ENCODE measurements at places on chromosomes 11 and 22.

DNA sequence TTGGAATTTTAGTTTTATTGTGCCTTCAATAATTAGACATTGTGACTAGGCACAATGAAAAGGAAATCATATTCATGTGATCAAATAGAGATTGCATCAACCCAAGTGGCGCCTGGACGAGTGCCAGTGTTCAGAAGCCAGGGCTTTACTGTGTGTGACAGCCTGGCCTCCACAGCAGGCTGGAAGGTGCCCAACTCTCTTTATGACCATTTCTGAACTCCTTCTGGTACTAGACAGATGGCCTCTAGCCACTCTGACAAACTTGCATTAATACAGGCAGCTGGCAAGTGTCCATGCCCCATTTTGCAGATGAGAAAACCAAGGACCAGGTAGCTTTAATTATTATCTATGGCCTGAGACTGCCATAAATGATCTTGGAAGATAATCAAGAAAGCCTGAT lies 8.3 kb upstream of the POU2AF1 start:
- no peak for DNase-seq

GRCh38 chr11:122173587-122173986 lies 57.6 kb upstream of the BLID start:
- no peak for DNase-seq

GRCh38 chr11:6096417-6096816 lies 11.1 kb upstream of the OR56B4 start:
- DNase-seq: no peak

GRCh38 chr11:90911192-90911591 lies 688.3 kb upstream of the CHORDC1 start:
- no peak for DNase-seq

GRCh38 chr11:64764040-64764611 lies 4.4 kb upstream of the PYGM start:
- DNase-seq: no peak

- DNase-seq: peak; percentile 59
Measured at GRCh38 chr11:72227316-72228228, 3.0 kb downstream of the INPPL1 start.

DNA sequence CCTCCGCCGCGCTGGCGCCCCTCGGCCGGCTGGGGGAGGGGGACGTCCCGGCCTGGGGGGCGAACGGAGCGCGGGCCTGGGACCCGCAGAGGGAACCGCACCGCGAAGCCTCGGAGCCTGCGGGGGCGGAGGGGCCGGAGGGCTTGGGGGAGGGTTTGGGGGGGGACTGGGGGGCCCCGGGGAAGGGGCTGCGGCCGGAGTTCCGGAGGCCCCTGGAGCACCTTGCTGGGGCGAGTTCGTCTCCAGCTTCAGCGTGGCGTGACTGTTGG lies 261 bp upstream of the SCT start:
- DNase-seq: no peak

GRCh38 chr22:22553735-22554586 lies 5.1 kb downstream of the PRAME start:
- DNase-seq: no peak

DNA sequence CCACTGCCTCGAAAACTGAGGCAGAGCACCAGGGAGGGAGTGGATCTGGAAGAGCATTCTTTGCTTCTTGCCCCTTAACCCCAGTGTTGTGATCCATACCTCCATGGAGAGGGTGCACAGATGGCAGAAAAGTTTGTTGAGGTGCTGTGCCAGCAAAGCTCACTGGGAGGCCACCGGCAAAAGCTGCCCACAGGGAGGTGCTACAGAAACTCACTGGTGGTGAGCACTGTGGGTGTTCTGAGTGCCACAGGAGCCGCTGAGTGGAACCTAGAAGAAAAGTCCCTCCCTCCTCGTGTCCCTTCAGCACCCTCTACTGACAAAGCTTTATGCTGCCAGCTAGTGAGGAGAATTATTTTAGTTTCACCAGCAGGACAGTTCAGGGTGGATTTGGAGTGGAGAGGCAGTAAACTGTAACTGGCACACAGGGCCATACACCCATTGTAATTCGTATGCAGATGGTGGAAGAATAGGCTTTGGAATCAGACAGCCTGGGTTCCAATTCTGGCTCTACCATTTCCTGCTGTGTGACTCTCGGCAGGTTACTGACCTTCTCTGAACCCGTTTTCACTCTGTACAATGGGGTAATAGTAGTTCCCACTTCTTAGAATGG lies 84.6 kb downstream of the SWAP70 start:
- peak; percentile 78 for DNase-seq

DNA sequence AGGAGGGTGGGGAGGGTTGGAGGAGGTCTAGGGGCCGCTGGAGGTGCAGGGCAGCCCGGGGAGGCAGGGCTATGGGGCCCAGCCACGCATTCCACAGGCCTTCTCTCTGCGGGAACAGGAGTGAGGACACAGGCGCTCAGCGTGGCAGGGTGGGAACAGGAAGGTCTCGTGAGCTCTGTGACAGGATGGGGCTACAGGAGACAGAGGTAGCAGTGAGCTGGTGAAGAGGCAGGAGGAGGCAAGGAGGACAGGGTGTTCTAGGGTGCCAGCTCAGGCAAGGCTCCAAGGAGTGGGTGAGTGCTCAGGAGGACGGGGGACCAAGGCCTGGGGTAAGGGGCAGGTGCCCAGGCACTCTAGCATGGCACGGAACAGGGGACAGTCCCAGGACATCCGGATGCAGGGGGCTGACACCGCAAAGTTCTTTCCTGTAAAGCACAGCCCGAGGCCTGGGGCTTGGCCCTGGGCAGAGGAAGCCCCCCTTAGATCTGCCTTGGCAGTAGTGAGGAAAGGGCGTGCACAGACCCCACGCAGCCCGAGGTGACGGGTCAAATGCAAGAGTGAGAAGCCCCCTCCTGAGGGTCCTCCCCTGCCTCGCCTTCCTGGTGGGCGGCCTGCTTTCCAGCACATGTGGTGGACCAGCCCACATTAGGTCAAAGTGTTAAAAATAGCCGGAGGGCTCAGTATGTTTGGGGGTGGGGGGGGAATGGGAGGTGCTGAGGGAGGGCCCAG lies 4.7 kb upstream of the NEAT1 start:
- peak; percentile 48 for DNase-seq

DNA sequence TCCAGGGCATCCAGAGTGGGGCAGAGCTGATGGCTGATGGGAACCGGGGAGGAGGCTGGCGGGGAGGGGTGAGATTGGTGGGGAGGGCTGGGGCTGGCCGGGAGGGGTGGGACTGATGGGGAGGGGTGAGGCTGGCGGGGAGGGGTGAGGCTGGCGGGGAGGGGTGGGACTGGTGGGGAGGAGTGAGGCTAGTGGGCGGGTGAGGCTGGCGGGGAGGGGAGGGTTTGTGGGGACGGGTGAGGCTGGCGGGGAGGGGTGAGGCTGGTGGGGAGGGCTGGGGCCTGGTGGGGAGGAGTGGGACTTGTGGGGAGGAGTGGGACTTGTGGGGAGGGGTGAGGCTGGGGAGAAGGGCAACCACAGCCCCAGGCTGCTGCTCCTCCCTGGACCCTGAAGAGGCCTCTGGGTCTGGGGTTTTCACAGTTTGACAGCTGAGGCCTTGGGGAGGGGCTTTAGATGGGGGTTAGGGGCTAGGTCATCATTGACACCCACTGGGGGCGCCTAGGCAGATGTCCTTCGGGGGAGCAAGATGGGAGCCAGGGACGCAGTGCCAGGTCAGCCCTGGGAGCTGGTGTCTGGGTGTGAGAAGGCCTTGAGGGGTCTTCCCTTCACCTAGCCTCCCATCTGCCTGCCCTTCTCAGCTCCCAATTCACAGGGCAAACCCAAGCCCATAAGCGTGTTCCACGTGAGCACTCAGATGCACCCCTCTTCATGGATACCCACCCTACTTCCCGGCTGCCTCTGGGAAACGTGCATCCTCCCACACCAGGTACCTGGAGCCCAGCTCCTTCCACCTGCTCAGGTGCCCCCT lies 26.7 kb downstream of the PARVG start:
- DNase-seq: no peak

GRCh38 chr11:70633610-70634009 lies 235.3 kb downstream of the CTTN start:
- no peak for DNase-seq

DNA sequence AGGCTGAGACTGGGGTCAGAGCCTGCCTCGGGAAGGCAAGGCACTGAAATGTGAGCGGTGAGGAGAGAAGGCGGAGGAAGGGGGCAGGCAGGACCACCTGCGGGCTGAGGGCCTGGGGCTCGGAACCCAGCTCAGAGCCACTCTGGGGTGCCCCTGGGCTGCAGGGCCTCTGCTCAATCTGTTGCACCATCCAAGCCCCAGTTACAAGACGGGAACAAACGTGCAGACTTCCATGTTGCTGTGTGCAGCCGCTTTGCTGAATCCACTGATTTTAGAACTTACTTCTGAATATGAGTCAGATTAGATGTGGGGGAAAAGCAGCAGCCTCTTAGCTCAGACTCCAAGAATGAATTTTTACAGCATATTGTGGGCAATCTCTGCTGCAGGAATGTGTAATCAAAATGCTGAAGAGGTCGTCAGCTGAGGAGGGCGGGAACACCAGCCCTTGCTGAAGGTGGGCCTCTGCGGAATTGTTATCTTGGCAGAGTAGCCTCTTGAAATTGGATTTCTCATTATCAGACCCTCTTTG lies 21.6 kb downstream of the PARVG start:
- peak; percentile 72 for DNase-seq

- no peak for DNase-seq
Measured at GRCh38 chr11:19216709-19217374, 15.1 kb upstream of the CSRP3 start.

All from fibroblast of mammary gland (primary cell).